ENCODE measurements at places on chromosomes 6 and 20.
A peak's percentile ranks its signal among the peaks of the same experiment; 100 is the strongest.

GRCh38 chr6:31462026-31462963, 35.6 kb upstream of the MICB start:
- no peak for DNase-seq

- no peak for DNase-seq
Observed at GRCh38 chr6:130116273-130116672, 97.9 kb downstream of the L3MBTL3 start.

GRCh38 chr6:116763906-116764628, 1.5 kb downstream of the FAM162B start:
- no peak for DNase-seq

DNA sequence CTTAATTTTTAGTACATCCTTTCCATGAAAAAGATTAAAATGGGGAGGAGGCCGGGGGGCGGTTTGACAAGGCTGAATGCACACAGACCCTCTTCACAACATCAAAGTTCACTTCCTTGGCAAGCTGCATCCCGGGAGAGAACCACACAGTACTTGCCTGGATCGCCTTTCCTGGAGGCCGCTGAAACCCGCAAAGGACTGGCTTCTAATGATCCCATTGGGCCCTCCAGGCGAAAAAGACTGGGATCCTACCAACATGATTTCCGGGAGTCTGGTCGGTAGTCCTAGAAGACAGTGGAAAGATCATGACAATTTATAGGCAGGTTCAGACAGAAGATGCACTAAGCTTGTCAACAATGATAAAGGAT, 60.2 kb downstream of the RIPOR2 start:
- no peak for DNase-seq

DNA sequence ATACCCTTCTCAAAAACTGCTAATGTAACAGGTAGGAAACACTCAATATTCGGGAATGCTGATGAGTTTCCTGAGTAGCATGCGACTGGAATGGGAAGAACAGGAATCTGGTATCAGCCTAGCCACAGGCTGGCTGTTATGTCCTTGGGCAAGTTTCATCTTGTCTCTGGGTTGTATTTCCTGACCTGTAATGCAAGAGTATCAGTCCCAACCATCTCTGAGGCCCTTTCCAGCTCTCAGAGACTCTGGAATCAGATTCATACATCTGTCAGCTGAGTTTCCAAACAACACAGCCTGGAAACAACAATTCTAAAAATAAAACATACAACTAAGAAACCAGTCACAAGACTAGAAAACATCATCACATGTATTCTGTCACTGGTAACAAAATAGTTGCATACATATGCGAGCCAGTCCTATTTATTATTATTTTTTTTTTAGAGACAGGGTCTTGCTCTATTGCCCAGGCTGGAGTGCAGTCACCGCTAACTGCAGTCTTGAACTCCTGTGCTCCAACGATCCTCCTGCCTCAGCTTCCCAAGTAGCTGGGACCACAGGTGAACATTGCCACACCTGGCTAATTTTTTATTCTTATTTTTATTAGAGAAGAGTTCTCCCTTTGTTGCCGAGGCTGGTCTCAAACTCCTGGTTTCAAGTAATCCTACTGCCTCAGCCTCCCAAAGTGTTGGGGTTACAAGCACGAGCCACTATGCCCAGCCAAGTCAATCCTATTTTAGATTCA, 16.7 kb upstream of the TFAP2A start:
- DNase-seq = no peak

DNA sequence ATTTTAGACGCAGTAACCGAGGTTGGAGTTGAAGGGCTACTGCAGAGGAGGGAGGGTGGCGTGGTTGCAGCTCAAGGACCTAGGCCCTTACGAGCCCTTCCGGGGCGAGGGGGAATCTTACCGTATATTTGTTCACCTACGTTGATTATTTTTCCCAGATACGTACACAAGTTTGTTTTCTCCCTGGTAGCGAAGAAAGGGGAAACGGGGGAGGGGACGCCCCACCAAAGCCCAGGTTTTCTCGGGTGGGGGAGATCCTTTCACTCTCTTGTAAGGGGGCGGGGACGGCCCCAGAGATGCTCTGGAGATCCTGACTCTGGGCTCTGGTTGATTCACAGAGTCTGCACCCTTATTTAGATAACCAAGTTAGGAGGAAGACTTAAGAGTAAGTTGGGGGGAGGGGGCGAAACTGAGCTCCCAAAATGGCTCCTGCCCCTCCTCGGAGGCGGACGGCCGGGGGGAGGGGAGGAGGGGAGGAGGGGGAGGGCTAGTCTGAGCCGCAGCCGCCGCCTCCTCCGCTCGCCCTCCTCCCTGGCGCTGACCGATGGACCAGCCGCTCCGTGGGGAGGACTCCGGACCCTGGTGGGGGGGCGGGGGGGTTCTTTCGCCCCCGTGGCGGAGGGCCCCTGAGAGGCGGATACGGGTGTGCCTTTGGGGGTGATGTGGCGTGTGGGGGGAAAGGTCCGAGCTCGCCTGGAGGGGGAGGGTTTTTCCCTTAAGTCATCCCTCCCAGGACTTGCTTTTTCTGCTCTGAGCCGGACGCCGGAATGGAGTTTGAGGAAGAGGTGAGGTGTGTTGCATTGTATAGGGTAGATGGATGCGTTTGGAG, 2.2 kb downstream of the BRD2 start:
- peak; percentile 71 for DNase-seq

GRCh38 chr6:149963212-149963461, 606 bp upstream of the ULBP1 start:
- peak; percentile 54 for DNase-seq

DNA sequence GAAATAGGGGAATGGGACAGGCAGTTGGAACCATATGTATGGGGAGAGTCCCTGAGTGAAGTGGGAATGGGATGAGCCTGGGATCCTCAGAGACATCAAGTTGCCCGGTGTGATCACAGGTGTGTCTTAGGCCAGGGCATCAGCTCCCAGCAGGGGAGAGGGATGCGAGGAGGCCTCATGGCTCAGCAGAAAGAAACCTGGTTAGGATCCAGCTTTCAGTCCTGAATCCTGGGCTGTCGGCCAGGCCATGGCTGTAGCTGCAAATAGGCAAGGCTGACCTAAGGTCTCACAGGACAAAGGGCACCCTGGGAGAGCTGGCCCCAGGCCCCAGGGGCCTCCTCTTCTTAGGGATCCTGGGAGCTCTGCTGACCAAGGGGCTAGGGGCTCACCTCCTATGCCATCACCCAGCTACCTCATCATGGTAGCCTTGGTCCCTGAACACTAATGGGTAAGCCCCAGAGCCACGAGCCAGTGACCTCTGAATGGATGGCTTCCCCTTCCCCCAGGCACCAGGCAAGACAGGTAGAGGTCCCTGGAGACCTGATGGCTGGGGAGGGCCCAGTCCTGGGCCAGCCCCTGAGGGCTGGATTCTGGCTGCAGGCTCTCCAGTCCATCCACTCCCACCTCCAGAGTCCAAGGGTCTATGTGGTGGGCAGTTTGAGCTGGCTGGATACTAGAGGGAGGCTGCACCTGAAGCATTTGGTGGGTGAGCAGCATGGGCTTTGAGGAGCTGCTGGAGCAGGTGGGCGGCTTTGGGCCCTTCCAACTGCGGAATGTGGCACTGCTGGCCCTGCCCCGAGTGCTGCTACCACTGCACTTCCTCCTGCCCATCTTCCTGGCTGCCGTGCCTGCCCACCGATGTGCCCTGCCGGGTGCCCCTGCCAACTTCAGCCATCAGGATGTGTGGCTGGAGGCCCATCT, at the start of gene SLC22A7:
TSS of gene SLC22A7 (plus strand) at position 617 of the 921 bp plus-strand sequence. CDS start at position 716, 99 bp downstream.
- DNase-seq = no peak

DNA sequence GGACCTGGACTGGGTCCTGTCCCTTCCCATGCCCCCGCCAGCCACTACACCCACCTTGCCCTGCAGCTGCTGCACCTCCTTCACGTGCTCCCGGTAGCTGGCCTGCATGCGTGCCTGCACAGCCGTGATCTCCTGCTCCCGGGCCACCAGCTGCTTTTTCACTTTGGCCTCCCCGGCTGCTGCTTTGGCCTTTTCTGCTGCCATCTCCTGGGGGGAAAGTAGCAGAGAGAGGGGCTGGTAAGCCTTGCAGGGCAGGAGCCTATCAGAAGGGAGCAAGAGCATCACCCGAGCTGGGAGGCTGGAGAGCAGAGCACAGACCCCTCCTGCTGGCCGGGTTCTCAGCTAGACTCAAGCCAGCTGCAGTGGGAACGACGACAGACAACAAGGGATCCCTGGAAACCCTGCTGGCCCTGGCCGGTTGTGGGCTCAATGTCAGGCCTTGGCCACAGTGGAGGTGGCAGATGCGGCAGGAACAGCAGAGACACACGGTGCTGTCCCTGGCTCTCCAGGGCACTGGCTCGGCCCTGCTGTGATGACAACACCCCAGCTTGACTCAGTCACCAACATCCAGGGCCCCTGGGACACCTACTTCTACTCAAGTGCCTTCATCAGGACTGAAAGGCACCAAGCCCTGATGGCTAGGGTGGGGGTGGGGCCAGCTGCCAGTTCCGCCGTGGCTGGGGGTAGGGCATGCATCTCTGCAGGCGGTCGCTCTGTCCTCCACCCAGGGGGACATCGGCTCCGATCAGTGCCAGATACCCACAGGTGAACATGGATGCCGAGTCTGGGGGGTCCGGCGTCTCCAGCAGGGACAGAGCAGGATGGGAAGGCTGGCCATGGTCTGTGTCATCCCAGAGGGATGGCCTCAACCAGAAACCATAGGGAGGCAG, 45.3 kb downstream of the RRBP1 start:
- no peak for DNase-seq

DNA sequence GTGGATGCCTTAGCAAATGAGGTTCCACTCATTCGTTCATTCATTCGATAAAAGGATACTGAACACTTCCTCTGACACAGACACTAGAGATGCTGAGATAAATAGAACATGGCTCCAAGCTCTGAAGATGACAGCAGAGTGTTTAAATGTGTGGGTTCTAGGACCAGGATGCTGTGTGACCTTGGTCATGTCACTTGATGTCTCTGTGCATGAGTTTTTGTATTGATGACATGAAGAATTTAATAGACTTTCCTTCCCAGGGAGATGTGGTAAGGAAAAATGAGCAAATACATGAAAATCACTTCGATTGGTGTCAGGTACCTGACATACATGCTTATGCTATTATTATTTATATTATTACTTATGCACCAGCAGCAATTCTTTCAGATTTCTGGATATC, 34.3 kb upstream of the CD83 start:
- no peak for DNase-seq

DNA sequence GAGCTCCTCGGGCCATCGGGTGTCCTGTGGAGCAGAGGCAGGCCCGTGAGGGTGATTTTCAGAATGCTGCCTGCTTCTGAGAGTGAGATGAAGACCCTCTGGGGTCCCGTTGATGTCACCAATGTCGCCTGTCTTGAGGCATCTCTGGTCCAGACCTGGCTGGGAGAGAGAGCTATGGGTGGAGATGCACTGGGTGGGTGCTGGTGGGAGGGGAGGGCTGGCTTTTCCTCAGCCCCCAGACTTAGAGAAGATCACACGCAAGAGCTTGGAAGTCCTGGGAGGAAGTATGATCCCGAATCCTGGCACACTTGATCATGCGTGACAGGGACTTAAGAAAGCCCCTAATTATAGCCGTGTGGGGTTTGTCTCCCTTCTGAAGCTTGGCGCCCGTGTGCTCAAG, 103.2 kb upstream of the CD93 start:
- no peak for DNase-seq

- DNase-seq = no peak
Observed at GRCh38 chr20:20161611-20162010, 109.3 kb downstream of the CFAP61 start.

DNA sequence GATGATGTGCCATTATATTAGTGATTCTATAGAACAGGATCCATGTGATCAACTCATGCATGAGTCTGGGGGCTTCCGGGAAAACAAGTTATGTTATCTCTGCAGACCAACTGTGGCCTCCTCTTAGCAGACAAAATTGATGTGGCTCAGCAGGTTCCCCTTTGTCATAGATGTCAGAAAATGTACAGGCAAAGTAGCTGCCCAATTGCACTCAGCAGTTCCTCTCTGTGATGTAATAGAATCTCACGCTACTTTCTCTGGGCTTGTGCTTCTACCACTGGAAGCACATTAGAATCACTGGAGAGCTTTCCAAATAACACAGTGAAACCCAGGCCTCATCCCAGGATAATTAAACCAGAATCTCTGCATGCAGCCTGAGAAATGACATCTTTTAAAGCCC, 253.1 kb downstream of the SLC24A3 start:
- DNase-seq = no peak

- no peak for DNase-seq
Observed at GRCh38 chr20:34755367-34755766, 51.2 kb downstream of the TP53INP2 start.

DNA sequence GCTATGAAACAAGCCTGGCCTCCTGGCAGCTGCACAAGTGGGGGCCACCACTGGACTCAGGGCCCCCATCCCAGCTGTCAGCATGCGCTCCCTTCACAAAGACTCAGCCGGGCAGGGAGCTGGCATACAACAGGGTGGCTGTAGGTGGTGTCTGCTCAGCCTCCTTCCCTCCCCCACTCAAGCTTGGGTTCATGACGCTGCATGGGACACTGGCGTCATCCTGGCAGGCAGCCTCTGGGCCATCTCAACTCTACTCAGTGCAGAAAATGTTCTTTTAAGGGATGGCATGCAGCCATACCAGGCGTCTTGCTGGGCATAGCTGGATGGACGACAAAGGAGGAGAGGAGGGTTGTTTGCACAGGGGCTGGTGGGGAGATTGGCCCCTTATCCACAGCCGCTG, 30.5 kb downstream of the SAYSD1 start:
- DNase-seq = no peak

DNA sequence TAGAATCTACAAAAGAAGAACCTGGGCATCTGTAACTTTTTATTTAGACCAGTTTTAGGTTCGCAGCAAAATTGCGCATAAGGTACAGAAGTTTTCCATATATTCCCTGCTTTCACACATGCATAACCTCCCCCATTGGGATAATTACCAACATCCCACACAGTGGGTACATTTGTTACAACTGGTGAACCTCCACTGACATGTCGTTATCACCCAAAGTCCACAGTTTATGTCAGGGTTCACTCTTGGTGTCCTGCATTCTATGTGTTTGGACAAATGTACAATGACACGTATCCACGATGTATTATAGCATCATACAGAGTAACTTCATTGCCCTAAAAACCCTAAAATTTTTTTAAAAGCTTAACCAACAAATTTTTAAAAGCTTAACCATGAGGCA, 109.7 kb downstream of the SMLR1 start:
- no peak for DNase-seq

GRCh38 chr20:49179368-49180277, 8.5 kb downstream of the STAU1 start:
- no peak for DNase-seq

All from stimulated activated CD4-positive, alpha-beta T cell treated with anti-CD3 and anti-CD28 coated beads, TNF-alpha, amount 100 ng/mL, for 24 hours (primary cell).